ENCODE measurements at places on chromosomes 4 and X.

- DNase-seq = no peak
Observed at GRCh38 chrX:43860646-43861370, 21.4 kb downstream of the MAOB start.

- DNase-seq = no peak
Observed at GRCh38 chr4:140707325-140707724, 48.9 kb downstream of the TBC1D9 start.

- DNase-seq = no peak
Observed at GRCh38 chrX:148441387-148441786, 59.0 kb upstream of the AFF2 start.

- no peak for DNase-seq
Observed at GRCh38 chrX:120401301-120401700, 39.4 kb downstream of the ATP1B4 start.

DNA sequence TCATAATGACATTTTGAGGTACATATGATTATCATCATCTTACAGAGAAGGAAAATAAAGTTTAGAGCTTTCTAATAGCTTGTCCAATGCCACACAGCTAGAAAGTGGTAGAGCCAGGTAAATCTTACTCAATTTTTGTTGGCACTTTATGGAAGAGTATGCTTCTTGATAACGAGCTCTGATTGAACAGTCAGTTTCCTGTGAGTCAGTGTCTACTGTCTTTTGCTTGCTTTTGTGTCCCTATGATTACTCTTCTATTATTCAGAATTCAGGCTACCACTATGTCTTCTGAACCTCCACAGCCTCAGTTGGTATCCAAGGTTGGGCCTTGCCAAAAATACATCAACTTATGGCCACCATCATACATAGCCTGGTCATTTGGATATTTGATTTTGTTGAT, 2.6 kb downstream of the FAAH2 start:
- no peak for DNase-seq

GRCh38 chr4:114349543-114350175, 248.9 kb upstream of the UGT8 start:
- no peak for DNase-seq

GRCh38 chrX:149687991-149688390, 23.9 kb upstream of the MAGEA11 start:
- DNase-seq = no peak

- no peak for DNase-seq
Observed at GRCh38 chrX:140447150-140447549, 57.7 kb downstream of the SOX3 start.

DNA sequence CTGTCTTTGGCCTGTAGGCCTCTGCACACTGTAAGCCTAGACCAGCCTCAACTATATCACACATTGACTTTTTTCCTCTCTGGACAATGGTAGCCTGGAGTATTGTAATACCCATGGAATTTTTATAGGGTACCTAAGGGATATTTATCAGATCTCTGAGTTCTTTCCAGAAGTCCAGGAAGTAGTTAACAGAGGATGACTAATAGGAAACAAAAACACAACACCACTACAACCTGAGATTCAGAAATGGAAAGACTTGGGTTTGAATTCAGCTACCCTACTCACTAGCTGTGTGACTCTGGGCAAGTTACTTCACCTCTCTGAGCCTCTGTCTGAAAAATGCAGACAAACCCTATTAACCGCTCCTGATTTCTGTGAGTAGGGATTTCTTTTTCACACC, 7.7 kb upstream of the STX18 start:
- no peak for DNase-seq

DNA sequence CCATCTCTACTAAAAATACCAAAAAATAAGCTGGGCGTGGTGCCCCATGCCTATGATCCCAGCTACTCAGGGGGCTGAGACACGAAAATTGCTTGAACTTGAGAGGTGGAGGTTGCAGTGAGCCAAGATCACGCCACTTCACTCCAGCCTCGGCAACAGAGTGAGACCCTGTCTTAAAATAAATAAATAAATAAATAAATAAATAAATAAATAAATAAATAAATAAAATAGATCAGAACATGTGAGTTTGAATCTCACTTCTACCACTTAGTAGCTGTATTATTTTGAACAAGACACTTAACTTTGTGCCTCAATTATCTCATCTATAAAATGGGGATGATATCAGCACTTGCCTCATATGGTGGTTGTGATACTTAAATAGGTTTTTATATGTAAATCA, 90.2 kb downstream of the C4orf51 start:
- DNase-seq = no peak

- no peak for DNase-seq
Observed at GRCh38 chr4:122946142-122946541, 23.7 kb upstream of the NUDT6 start.

DNA sequence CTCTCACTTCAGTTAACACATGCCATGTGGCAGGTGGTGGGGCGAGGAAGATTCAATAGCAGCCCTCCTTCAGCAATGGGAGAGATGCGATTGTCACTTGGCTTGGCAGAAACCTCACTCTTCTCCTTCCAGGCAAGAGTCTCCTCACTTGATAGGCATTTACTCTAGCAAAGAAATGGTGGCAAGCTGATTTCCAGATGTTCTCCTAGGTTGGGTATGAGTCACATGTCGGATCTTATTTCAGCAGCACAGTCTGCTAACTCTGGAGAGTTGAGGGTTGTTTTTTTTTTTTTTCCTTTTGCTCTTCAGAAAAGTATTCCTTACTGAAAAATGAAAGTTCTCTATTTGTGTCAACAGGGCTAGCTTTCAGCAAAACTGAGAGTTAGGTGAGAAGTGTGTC, 119.5 kb upstream of the CHRDL1 start:
- no peak for DNase-seq

DNA sequence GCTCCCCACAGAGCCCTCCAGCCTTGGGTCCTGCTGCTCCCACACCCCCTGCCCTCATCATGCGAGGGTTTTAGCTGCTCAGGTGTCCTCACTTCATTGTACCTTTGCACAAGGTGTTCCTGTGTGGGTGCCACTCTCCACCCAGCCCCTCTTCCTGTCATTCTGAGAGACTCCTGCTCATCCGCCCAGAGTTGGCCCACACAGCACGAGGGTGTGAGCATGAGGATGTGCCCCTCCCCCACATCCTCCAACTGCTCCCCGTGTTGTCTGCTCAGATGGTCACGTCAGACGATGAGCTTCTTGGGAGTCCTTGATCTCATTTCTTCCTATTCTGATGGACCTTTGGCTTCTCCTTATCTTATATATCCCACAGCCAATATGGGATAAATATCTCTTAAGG, 53.2 kb downstream of the HTT-AS start:
- DNase-seq = no peak

GRCh38 chrX:13433298-13433605, 113.4 kb upstream of the ATXN3L start:
- no peak for DNase-seq

- DNase-seq = peak; percentile 38
Observed at GRCh38 chr4:76950052-76950955, 752 bp downstream of the SEPTIN11 start.

- no peak for DNase-seq
Observed at GRCh38 chrX:151996347-151996746, 21.9 kb upstream of the GABRE start.

DNA sequence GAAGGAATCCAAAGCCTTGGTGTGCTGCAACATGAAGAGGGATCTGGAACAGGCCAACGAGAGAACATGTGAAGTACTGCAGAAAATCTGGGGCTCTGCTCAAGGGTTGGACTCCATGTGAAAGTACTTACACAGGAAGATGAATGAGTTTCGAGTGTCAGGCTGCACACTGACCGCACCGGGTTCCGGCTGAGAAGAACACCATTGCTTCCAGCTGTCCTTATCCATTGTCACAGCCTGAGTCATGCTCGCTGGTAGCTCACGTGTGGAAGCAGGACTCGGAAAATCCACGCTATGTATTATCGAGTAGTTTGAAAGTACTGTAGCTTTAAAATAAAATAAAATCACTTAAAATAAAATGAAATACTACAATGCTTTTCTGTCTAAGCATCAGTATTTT, 50.4 kb upstream of the TBL1X start:
- no peak for DNase-seq

DNA sequence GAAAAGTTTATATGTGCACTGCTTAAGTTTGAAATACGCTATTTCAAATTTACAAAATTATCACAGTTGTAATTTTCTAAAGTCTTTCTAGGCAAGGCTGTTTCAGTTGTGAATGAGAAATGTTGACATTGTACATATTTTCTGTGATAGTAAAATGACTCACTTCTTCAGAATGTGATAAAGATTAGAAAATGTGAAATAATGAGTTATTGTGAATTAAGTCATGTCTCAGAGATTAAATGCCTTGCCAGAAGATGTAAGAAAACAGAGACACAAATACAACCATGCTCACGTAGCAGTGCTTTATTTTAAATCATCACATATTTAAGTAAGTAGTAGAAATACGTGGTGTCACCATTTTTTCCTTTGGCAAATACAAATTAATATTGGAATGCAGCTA, 768 bp downstream of the CLCN4 start:
- DNase-seq = peak; percentile 16

- DNase-seq = no peak
Observed at GRCh38 chr4:183344523-183345255, 22.5 kb upstream of the CLDN24 start.

- no peak for DNase-seq
Observed at GRCh38 chr4:24472514-24473308, 111.6 kb downstream of the DHX15 start.

GRCh38 chrX:154043003-154043763, 23.5 kb upstream of the IRAK1 start:
- no peak for DNase-seq

GRCh38 chr4:150130933-150131332, 52.7 kb downstream of the DCLK2 start:
- no peak for DNase-seq

- DNase-seq = no peak
Observed at GRCh38 chrX:116417214-116417613, 19.2 kb upstream of the SLC6A14 start.

DNA sequence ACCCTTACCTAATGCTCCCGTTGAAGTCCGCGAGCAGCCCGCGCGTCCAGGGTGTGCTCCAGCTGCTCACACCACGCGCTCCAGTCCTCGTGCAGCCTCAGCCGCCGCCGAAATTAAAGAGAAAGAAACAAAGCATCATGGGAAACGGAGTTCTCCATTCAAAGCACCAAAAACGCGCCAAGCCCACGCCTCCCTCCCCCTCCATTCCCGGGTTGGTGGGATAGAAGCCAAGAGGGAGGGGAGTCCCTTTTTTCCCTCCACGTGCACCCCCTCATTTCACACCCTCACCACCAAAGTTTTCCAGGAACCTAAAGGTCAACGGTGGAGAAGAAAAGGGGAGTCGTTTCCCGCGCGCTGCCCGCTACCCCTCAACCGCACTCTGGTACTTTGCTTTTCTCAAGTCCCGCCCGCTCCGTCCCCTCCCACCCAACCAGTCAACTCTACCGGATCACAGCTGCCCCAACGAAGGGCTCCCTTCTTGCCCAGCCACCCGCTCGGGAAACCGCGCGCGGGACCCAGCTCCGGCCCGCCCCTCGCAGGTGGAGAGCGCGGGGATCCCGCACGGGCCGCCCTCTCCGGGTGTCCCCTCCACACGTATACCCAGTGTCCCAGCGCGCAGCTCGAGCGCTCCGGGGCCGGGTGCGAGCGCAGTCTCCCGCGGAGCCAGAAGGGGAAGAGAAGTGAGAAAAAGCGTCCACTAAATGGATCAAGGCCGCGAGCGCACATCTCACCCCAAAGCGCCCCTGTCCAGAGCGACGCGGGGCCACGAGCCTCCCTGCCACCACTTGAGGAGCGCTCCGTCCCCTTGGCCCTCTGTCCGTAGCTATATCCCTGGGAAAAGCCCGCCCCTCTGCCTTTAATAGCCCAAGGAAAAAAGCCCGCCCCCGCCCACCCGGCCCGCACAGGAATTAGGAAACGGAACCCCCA, 65.1 kb upstream of the CCDC160 start:
- DNase-seq = no peak

- no peak for DNase-seq
Observed at GRCh38 chr4:149370785-149371420, 444.7 kb downstream of the IQCM start.

DNA sequence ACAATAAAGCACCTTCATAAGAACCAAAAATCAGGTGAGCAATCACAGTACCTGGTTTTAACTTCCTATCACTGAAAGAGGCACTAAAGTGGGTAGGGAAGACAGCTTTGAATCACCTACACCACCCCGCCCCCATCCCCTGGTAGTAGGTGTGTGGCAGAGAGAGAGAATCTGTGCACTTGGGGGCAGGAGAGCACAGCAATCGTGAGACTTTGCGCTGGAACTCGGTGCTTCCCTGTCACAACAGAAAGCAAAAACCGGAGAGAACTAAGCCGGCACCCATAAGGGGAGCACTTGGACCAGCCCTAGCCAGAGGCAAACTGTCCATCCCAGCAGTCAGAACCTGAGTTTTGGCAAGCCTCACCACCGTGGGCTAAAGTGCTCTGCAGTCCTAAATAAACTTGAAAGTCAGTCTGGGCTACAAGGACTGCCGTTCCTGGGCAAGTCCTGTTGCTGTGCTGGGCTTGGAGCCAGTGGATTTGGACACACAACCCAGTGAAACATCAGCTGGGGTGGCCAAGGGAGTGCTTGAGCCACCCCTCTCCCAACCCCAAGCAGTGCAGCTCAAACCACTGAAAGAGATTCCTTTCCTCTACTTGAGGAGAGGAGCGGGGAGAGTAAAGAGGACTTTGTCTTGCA, 32.1 kb downstream of the NDUFB11 start:
- DNase-seq = no peak

DNA sequence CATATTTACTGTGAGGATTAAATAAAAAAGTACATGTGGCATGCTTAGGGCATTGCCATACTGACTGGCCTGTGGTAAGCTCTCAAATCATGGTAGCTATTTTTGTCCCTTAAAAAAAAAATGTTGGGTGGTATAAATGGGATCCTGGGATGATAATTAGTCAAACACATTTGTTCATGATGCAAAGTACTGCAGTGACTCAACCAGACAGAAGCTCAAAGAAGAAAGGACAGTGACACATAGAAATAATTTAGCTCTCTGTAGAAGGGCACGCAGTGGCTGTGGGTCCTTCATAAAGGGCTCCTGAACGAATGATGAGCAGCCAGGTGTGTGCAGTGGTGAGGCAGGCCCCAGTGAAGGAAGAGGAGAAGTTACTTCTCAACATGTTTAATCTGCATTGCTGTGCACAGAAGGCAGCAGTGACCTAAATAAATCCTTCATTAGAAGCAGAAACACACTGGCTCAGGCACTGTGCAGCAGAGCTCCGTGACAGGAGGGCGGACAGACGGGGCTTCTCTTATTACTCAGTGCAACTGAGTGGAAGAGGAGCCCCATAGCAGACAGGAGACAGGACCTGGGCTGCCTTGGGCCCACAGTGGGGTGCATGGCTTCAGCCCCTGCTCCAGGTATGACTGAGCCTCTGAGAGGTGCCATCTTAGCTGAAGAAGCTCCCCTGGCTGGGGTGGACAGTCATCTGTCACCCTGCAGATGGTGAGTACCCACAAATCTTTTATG, 20.3 kb downstream of the HS3ST1 start:
- no peak for DNase-seq

DNA sequence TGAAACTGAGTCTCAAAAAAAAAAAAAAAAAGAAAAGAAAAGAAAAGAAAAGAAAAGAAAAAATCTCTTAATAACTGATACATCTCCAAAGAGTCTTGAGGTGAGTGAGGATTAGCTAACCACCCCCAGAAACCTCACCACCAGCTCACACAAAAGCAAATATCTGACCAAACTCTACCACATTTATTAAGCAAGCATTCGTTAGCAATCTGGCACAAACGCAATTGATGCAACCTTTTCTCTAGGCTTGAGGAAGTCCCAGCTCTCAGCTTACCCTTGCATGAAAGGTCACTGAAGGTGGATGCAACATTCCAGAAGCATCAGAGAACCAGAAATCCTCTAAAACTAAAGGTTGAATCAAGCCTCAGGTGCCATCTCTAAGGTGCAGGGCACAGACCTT, 231.9 kb upstream of the BCOR start:
- no peak for DNase-seq
